ENCODE measurements at places on chromosomes 3 and 15. TPM values are rescaled to one million over a fixed set of nuclear protein-coding genes. Genes with fewer than 3 reads are reported as not detected.
A peak's percentile ranks its signal among the peaks of the same experiment; 100 is the strongest.

DNA sequence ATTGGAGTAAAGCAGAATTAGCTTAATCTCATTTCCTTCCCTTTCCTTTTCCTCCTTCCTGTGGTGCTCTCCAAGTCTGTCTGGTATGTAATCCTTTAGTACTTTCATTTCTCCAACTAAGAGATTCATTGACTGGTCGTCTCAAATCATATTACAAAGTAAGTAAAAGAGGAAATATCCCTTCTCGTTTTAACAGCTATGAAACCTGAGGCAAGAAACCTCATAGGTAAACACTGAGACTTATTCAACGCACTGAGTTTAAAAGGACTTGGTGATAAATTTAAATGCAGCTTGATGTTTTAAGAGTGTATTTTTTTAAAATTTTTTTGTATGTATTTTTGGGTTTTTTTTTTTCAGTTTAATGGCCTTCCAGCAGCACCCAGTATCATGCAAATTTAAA is 117.2 kb upstream of the LRRC3B start:
- no peak for DNase-seq
- no peaks in the 10 kb centered on the region for H3K4me1 ChIP-seq
- no peaks in the 10 kb centered on the region for H3K36me3 ChIP-seq
- no peak overlapping the region for H3K4me3 ChIP-seq
- H3K27ac ChIP-seq, result no peak overlapping the region

DNA sequence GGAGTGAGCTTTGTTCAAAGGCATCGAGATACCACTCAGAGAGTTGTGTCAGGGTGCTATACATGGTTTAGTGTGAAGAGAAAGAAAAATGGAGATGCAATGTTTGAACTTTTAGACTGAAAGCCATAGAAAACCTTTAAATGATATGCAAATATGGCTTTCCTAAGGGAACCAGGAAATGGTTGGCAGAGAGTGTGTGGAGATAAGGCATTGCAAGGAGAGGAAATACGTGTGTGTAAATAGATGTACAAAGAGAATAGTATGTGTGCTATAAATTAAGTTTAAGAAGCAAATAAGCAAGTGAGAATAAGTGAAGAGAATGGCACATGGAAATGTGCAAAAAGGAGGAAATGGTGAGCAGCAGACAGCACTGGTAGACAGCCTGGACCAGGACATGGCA is 198.1 kb downstream of the SLC9A9 start:
- no peak overlapping the region for H3K27ac ChIP-seq
- H3K36me3 ChIP-seq, result no peaks in the 10 kb centered on the region
- H3K4me3 ChIP-seq, result no peak overlapping the region
- no peaks in the 10 kb centered on the region for H3K27me3 ChIP-seq

DNA sequence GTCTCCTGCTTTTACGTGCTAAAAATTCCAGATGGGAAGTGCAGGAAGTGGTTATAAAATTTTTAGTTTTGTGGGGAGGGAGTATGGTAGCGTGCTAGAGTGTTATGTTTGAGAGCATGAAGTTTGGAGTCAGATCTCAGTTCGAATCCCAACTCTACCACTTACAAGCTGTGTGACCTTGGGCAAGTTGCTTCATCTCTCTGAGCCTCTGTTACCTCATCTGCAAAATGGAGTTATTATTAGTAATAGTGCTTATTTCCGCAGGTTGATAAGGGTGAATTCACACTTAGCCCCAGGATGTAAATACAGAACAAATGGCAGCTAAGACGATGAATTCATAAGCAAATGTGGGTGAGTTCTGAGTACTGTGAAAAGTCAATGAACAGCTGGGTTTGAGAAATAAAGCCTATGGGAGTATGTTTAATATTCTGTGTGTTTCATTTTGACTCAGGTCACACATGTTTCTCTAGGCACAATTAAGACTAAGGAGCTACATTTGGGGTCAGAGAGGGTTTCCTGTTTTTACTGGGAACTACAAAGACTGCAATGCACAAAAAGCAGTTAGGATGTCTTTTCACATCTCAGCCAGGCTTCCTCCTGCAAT is 73.1 kb upstream of the FEZF2 start:
- H3K27ac ChIP-seq, result no peak overlapping the region
- no peak overlapping the region for H3K4me3 ChIP-seq
- no peaks in the 10 kb centered on the region for H3K36me3 ChIP-seq
- no peaks in the 10 kb centered on the region for H3K27me3 ChIP-seq
- DNase-seq, result no peak

RTP3 gene
- total RNA-seq, result not detected

RTP1 gene
- total RNA-seq, result not detected

GRCh38 chr3:172698631-172699030 is 12.2 kb downstream of the NCEH1 start:
- no peaks in the 10 kb centered on the region for H3K27me3 ChIP-seq
- H3K4me1 ChIP-seq, result no peaks in the 10 kb centered on the region
- no peak overlapping the region for H3K4me3 ChIP-seq
- no peak for DNase-seq

DNA sequence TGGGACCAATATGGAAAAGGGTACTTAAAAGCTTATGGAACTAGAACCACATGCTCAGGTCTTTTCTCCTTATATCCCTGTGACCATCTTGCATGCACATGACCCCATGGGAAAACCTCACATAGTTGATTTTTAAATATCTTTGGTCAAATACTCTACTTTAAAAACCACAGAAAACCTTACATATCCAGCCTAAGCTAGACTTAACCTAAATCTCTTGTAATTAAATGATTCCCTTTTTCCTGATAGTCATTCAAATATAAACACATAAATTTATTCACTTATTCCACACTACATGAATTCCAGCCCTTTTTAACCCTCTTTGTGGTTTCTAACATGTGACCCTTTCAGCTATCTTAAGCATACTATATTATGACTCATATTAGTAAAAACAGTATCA is 46.8 kb downstream of the DNAJC13 start:
- H3K27ac ChIP-seq, result no peak overlapping the region
- peaks cover 3% of the 10 kb centered on the region for H3K36me3 ChIP-seq

GRCh38 chr3:12663936-12664908 is at the start of gene RAF1:
TSS of gene RAF1 (minus strand) at chr3:12664117. CDS start at chr3:12618721, 45,396 bp downstream.
- DNase-seq, result peak; percentile 89
- H3K27ac ChIP-seq, result peak within 1 kb of the TSS; percentile 100
- H3K4me3 ChIP-seq, result peak within 1 kb of the TSS; percentile 99
- H3K4me1 ChIP-seq, result peaks cover 31% of the 10 kb centered on the region

GOLGA6L9 gene
- total RNA-seq, result 7.9 TPM

- H3K27ac ChIP-seq, result no peak overlapping the region
- no peaks in the 10 kb centered on the region for H3K36me3 ChIP-seq
- no peaks in the 10 kb centered on the region for H3K4me1 ChIP-seq
- H3K27me3 ChIP-seq, result no peaks in the 10 kb centered on the region
Measured at GRCh38 chr15:83854321-83854720, 200.4 kb downstream of the ADAMTSL3 start.

All from esophagus squamous epithelium (tissue), 5 donors.